Pulmonary artery endothelial cell (primary cell): ENCODE measurements at places on chromosomes 12 and 14. TPM values are rescaled to one million over a fixed set of nuclear protein-coding genes. Genes with fewer than 3 reads are reported as not detected.

The SPIC gene
- not detected in 2 replicates for total RNA-seq

The MYF6 gene
- not detected in 2 replicates for total RNA-seq

The KLHL33 gene
- total RNA-seq: under 0.01 and 0.04 TPM in 2 replicates

The HNF1A gene
- not detected in 2 replicates for total RNA-seq

The KLRC4 gene
- total RNA-seq: not detected in 2 replicates

The DIABLO gene
- 56.6 and 62.1 TPM in 2 replicates for total RNA-seq

The OTUB2 gene
- total RNA-seq: 0.53 and 1.3 TPM in 2 replicates

The PCK2 gene
- 9.8 and 18.5 TPM in 2 replicates for total RNA-seq

The PLEK2 gene
- 10.4 and 11.9 TPM in 2 replicates for total RNA-seq

The ERO1A gene
- 63.3 and 81.4 TPM in 2 replicates for total RNA-seq

The RERGL gene
- not detected in 2 replicates for total RNA-seq

The CLEC14A gene
- 256 and 388 TPM in 2 replicates for total RNA-seq

The SYNE2 gene
- total RNA-seq: 24.9 and 63.2 TPM in 2 replicates

The GZMH gene
- total RNA-seq: not detected in 2 replicates

The PPP1R36 gene
- total RNA-seq: 0.35 and 0.73 TPM in 2 replicates

The MAP1LC3B2 gene
- total RNA-seq: 0.46 and 1.7 TPM in 2 replicates

The DCN gene
- 1.4 TPM in 1 of 2 replicates, not detected in the other for total RNA-seq

The RD3L gene
- not detected in 2 replicates for total RNA-seq

The STAB2 gene
- total RNA-seq: not detected in 2 replicates

The CMAS gene
- 29.3 and 32.8 TPM in 2 replicates for total RNA-seq

The B4GALNT1 gene
- 0.07 and 0.35 TPM in 2 replicates for total RNA-seq

The KRT74 gene
- total RNA-seq: not detected in 2 replicates

The CPM gene
- total RNA-seq: 0.40 TPM in 1 of 2 replicates, not detected in the other

The BHLHE41 gene
- 0.21 and 0.26 TPM in 2 replicates for total RNA-seq

The FAM186B gene
- total RNA-seq: 0.11 and 0.13 TPM in 2 replicates

The FLRT2 gene
- total RNA-seq: 20.8 and 55.9 TPM in 2 replicates

The CIDEB gene
- total RNA-seq: 1.1 and 2.8 TPM in 2 replicates

The TAS2R9 gene
- total RNA-seq: not detected in 2 replicates

The RNU4-1 gene
- under 0.01 TPM in 1 of 2 replicates, not detected in the other for total RNA-seq

The SERPINA1 gene
- not detected in 2 replicates for total RNA-seq

The ANKRD33 gene
- total RNA-seq: 0.07 and 0.20 TPM in 2 replicates

The TMEM121 gene
- total RNA-seq: 8.4 and 15.6 TPM in 2 replicates

The AICDA gene
- total RNA-seq: not detected in 2 replicates

The PROX2 gene
- total RNA-seq: not detected in 2 replicates

The TCL1B gene
- not detected in 2 replicates for total RNA-seq

The ADAM20 gene
- 0.26 and 0.46 TPM in 2 replicates for total RNA-seq

The ALDH2 gene
- total RNA-seq: 69.0 and 113 TPM in 2 replicates

The ADAM21 gene
- 0.28 and 0.40 TPM in 2 replicates for total RNA-seq

The SYNDIG1L gene
- total RNA-seq: not detected in 2 replicates

The CPNE6 gene
- not detected in 2 replicates for total RNA-seq

The NKX2-1 gene
- not detected in 2 replicates for total RNA-seq

The B4GALNT3 gene
- total RNA-seq: not detected in 2 replicates

The SOS2 gene
- total RNA-seq: 17.2 and 19.7 TPM in 2 replicates

The PPM1A gene
- total RNA-seq: 14.7 and 26.2 TPM in 2 replicates

The TAS2R20 gene
- total RNA-seq: 2.2 TPM in 2 replicates

The PZP gene
- total RNA-seq: 0.14 and 0.40 TPM in 2 replicates

The ITGB7 gene
- total RNA-seq: 0.42 TPM in 1 of 2 replicates, not detected in the other

The CLEC2A gene
- total RNA-seq: not detected in 2 replicates

The CEBPE gene
- total RNA-seq: not detected in 2 replicates

The PRH2 gene
- total RNA-seq: not detected in 2 replicates

The SIX4 gene
- 3.2 and 5.0 TPM in 2 replicates for total RNA-seq

The ACOT6 gene
- total RNA-seq: not detected in 2 replicates

The PRKD1 gene
- 6.5 and 8.9 TPM in 2 replicates for total RNA-seq

The DACT1 gene
- total RNA-seq: 0.35 and 0.40 TPM in 2 replicates

The GALNT16 gene
- total RNA-seq: 0.11 and 0.13 TPM in 2 replicates

The MGAT4C gene
- under 0.01 TPM in 1 of 2 replicates, not detected in the other for total RNA-seq
